Fibroblast of skin of back (primary cell): ENCODE measurements at places on chromosomes 1 and 21.
A peak's percentile ranks its signal among the peaks of the same experiment; 100 is the strongest.

- peak; percentile 50 for DNase-seq
Measured at GRCh38 chr1:221165839-221166500, 286.7 kb downstream of the HLX start.

DNA sequence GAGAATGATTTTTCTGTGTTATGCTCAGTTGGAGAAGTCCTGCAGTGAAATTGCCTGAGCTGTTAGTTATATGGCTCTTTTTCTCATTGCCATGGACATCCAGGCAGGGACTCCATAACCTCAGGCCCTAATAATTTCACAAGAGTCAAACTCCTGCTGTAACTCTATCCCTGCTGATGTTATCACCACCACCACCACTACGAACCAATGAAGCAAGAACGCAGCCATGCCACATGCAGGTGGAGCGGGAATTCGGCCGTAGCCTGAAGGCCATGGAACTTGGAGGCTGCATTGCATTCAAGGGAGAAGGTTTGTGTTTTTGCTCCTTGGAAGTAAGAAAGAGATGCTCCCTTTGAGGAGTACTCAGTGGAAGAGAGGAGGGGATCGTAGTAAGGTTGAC is 16.8 kb upstream of the DLGAP3 start:
- no peak for DNase-seq

DNA sequence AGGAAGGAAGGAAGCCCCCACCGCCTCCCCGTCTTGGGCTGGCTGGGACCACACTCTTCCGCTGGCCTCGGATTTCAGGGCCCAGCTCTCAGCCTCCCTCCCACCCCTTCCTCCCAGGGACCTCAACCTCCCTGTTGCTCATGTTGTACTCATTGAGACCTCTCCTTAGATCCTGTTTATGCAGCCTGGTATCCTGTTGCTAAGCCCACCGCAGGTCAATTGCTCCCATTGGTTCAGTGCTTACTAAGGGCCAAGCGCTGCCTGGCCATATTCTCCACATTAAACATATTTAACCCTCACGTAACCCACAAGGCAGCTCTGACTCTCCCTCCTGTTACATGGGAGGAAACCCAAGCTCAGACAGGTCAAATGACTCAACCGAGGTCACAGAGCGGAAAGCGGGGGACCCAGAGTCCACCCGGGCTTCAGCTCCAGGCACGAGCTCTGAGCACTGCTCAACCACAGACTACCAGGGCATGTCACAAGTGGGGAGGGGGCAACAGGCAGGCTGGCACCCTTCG is 23.2 kb upstream of the H6PD start:
- DNase-seq, result no peak

- DNase-seq, result peak; percentile 10
Measured at GRCh38 chr21:23247334-23247733, 2249.1 kb downstream of the NCAM2 start.

DNA sequence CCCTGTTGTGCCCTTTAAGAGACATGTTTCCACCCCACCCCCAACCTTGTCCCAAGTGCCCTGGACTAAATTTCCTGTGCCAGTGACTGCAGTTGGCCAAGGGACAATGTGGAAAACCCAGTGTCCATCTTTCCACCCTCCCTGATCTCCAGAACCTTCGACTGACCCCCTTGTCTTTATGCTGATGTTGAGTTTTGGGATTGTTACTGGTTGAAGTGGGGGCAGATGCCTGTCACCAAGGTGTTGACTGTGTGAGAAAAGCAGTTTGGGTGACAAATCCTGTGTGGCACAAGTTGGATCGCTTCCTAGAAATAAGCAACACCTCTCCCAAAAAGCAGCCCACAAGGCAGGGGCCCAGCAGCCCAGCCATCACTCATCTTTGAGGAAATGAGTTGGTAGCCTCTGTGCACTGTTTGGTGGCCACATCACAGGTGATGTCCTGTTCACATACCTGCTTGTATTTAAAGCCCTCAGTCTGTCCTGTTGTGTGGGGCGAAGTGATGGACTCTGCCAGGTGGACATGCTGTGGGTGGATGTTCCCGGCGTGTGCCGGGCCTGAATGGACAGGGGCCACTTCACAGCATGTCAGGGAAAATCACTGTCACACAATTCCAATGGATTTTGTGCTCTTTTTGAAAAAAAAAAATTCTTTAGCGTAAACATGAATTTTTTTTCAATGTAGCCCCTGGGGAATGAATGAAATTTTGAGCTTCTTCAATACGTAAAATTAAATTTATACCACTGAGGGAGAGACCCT is 6.6 kb upstream of the MIIP start:
- DNase-seq, result no peak

DNA sequence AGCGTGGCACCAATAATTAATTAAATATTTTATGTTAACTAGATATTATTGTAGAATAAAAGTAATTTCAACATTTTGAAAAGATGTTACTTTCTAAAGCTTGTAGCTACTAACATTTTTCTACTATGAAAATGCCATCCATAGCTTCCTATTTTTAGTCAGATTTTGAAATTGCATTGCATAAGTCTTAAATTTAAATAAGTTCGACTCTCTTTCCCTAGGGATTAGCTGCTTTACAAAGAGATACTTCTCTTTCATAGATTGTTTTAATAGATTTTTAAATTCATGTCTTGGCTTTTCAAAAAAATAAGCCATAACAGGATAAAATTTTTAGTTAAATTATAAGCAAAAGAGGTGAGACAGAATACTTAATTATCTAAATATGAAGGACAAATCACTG is 1279.6 kb downstream of the KCNT2 start:
- DNase-seq, result no peak

DNA sequence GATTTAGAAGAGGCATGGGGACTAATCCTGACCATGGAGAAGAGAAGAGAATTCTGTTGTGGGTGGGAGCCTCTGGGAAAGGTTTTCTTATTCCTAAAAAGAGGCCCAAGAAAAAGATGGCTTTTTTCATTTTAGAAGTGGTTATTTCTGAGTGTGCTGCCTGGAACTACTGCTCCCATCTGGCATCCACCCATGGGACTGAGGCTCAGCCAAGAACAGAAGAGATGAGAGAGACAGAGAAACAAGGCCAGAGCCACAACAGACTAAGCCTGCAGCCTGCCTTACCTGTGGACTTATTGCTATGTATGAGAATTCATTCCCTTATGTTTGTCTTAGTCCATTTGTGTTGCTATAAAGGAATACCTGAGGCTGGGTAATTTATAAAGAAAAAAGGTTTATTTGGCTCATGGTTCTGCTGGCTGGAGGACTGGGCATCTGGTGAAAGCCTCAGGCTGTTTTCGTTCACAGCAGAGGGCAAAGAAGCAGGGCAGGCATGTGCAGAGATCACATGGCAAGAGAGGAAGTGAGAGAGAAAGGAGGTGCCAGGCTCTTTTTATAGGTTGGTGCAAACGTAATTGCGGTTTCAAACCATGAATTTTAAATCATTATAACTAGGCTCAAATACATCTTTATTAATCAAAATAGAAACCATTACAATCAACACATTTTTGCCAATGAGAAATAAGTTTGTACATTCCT is 57.5 kb upstream of the PRDM2 start:
- no peak for DNase-seq

- no peak for DNase-seq
Measured at GRCh38 chr21:22277341-22277740, 1279.1 kb downstream of the NCAM2 start.

- DNase-seq, result no peak
Measured at GRCh38 chr1:106921186-106921585, 135.3 kb upstream of the PRMT6 start.

DNA sequence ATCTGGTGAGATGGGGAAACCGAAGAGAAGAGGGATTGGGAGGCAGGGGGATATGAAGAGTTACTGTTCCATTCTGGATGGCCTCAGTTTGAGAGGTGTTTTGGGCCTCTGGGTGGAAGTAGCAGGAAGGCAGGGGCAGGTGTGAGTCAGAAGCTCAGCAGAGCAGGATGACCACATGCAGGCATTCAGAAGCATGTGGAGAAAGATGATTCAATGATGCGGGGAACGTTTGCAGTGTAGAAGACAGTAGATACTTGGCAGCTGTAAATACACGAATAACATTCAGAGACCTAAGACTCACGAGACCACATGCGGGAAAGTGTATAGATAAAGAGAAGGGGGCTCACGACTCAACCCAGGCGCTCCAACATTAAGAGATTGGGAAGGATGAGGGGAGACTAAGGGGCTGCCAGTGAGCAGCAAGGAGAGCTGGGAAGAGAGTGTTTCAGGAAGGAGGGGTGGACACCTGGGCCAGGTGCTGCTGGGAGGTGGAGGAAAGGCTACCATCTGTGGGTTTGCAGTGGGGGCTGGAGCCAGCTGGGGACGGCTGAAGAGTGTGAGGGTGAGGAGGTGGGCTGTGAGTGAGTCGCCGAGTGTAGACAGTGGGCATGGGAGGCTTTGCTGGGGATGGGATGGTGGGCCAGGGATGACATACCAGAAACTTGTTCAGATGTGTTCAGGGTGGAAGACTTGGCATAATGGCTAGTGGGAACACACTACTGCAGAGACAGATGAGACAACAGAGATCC is 5.8 kb upstream of the EPS8L3 start:
- DNase-seq, result peak; percentile 72

DNA sequence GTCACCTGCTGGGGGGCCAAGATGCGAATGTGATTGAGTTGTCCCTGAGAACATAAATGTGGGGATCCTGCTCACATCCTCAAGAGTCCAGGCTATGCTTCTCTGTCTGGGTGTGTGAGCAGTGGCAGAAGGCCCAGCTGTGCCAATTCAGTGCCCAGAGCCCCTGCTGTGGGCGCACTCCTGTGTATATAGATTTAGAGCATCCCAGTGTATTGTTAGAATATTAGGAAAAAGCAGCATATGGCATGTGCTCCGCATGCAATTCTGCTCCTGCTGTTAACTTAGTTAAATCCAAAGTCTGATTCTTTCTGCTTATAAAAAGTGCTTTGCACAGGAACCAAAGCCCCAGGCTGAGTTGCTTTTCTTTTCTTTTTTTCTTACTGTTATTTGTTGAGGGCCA is 37.8 kb downstream of the FAM78B start:
- no peak for DNase-seq

GRCh38 chr1:236844499-236845271 is 49.6 kb downstream of the MTR start:
- DNase-seq, result peak; percentile 53

GRCh38 chr1:116918714-116919357 is 9.1 kb downstream of the PTGFRN start:
- DNase-seq, result no peak

DNA sequence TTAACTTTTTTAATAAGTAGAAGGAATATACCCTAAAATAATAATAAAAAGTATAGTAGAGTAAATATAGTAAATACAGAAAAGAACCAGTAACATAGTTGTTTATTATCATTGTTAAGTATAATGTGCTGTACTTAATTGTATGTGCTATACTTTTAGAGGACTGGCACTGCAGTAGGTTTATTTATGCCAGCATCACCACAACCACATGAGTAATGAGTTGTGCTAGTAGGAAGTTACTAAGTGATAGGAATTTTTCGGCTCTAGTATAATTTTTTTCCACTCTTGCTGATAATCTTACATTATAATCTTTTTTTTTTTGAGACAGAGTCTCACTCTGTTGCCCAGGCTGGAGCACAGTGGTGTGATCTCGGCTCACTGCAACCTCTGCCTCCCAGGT is 71.6 kb downstream of the IVNS1ABP start:
- DNase-seq, result no peak

DNA sequence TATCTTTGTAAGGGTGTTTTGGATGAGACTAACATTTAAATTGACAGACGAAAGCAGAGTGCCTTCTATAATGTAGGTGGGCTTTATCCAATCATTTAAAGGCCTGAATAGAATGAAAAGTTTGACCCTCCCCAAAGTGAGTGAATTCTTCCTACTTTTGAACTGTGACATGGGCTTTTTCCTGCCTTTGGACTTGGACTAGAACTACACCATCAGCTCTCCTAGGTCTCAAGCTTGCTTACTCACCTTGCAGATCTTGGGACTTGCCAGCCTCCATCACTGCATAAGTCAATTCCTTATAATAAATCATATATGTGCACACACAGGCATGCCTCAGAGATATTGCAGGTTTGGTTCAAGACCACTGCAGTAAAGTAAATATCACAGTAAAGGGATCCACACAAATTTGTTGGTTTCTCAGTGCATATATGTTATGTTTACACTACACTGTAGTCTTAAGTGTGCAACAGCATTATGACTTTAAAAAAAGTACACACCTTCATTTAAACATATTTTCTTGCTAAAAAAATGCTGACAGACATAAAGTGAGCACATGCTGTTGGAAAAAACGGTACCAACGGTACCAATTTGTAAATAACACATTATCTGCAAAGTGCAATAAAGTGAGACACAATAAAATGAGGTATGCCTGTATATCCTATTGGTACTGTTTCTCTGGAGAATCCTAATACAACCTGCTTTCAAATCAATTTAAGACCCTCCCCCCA is 51.6 kb upstream of the ATF3 start:
- no peak for DNase-seq

GRCh38 chr1:182122256-182122912 is 60.9 kb upstream of the ZNF648 start:
- DNase-seq, result peak; percentile 16

DNA sequence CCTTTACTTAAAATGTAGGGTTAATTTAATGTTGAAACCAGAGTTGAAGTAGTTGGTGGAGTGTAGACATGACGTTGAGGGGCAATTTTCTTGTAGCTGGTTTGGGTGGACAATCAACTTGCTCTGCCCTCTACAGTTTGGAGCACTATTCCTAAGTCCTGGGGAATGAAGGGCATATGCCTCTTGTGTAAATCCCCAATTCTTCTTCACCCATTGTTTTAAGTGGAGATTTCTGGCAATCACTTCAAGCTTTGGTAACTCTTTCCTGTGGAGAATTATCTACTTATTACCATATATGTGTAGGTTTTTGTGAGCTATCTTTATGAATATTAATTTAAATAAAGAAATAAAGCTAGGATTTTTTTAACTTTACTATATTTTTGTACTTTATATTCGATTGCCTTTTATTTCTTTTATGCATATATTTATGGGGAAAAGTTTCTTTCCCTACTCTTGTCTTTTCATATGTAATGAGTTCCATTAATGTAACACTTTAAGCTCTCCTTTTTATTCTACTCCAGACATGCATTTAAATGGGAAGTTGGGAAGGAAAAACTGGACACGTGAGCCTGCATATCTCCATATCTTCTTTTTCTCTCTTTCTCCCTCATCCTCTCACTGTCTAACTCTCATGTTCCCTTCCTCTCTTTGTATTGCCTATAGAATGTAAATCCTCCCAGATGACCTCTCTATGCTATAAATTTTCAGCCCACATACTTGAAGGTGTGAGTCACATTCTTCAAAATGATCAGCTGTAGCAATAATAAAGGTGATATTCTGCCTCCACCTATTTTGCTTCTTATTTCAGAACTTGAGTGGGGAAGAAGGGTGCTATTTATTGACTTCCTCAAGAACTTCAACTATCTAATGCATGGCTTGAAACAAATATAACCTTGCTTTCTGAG is 276.7 kb downstream of the PTPRC start:
- no peak for DNase-seq

- DNase-seq, result peak; percentile 4
Measured at GRCh38 chr1:87842156-87842555, 513.5 kb downstream of the LMO4 start.

GRCh38 chr1:177355575-177355974 is 184.8 kb downstream of the BRINP2 start:
- peak; percentile 7 for DNase-seq

GRCh38 chr1:59432531-59433439 is 135.9 kb downstream of the FGGY start:
- DNase-seq, result no peak

GRCh38 chr21:36202726-36203602 is 46.3 kb downstream of the DOP1B start:
- peak; percentile 33 for DNase-seq
